ENCODE measurements at places on chromosomes 13 and 19.

- no peak for DNase-seq
Observed at GRCh38 chr13:44819772-44820171, 169.5 kb downstream of the NUFIP1 start.

DNA sequence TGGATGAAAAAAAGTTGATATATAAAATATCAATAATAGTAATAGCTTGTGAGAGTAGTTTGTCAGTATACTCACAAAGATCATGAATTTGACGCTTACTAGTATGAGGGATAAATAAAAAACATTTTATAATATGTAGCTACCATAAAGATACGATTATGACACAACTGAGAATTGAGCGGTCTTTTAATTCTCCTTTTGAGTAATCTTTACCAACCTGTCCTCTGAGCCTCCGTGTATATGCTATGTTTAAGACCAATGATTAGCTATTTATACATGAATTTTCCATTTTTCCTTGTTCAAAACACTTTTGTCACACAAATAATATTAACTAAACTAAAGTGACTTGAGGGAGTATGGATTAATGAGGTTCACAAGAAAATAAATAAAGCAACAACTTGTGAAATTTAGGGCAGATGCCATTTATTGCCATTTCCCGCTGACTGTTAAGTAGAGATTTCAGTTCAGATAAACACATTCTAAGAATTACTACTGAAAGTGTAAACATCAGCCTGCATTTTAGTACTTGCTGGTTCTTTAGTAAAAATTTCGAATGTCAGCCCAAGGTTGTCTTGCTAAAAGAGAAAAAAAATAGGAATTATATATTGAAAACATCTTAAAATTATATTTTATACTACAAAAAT lies 6.2 kb upstream of the IRS2 start:
- no peak for DNase-seq

GRCh38 chr13:76991432-76991795 lies 467 bp upstream of the CLN5 start:
- peak; percentile 55 for DNase-seq

DNA sequence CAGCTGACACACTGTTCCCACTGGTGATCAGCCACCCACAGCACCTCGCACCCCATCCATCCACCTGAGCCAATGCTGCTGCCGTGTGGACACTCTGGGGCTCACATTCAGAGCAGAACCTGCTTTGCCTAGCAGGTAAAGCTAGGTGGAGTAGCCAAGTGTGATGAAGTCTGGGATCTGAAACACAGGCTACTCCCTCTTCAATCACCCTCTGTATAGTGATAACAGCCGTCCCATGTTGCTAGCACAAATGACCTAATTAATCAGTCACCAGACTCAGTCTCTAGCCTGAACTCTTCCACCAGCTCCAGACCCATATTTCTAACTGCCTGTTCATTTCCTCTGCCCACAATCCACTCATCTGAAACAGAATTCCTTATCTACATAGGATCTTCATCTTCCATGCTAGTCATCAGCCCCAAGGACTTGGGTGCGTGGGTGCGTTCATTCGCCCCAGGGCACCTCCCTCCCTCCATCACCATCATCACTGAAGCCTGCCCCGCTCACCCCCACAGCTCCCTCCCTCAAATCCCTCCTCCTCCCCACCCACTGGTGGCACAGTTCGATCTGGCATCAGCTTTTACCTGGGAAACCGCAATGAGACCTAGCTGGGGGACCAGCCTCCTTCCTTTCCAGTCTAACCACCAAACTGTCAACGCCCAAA lies 19.8 kb downstream of the STK24 start:
- no peak for DNase-seq

GRCh38 chr19:51157265-51157664 lies 15.2 kb downstream of the SIGLEC7 start:
- DNase-seq: no peak

- no peak for DNase-seq
Observed at GRCh38 chr19:34669305-34669704, 7.7 kb downstream of the SCGB2B2 start.

DNA sequence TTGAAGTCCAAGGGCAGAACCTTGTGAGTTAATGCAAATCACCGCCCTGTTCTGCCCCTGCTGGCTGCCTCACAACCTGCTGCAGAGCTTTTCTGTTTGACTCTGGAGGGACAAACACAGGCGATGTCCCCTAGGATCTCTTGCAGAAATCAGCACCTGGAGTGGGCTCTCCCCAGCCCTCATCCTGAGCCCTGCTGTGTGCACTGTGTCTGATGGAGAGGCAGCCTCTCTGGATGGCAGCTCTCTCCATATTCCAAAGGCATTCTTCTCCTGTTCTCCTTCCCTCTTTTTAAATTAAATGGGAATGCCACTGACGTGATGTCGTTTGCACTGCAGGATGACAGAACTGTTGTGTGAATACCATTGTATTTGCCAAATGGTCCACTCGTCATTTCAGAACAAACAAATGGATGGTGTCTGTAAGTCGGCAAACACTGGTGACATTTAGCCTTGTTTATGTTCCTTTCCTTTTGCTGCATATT lies 184.1 kb downstream of the ZNF536 start:
- no peak for DNase-seq

GRCh38 chr13:79385694-79386093 lies 20.4 kb downstream of the RBM26 start:
- DNase-seq: no peak

DNA sequence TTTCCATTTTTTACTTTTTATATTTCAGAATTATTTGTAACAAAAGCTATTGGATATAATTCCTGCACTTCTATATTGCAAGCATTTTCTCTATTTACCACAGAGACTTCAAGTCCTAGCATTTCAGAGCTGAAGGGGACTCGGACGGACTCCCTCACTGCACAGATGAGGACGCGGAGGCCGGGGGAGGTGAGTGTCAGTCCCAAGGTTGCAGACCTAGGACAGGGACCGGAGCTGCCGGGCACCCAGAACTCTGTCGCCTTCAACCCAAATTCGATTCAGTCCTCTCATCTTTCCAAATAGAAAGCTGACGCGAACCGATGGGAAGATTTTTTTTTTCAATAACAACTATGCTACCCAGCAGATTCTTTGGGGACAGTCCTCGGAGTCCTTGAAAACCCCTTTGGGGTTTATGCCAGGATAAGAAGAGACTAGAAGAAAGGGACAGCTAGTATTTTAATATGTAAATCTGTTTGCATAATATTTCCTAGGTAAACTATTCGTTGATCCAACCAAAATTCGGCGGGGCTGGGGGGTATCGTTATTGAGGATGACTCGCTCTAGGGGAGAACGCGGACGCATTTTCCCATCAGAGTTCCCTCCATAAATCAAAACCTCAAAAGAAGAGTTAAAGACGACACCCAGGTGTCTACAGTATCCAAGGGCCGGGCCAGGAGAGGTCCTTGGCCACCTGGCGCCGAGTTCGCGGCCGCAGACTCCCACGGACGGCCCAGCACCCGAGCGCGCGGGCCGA lies 803 bp downstream of the FLT3 start:
- no peak for DNase-seq

- no peak for DNase-seq
Observed at GRCh38 chr19:1357531-1358109, 26.1 kb upstream of the NDUFS7 start.

- DNase-seq: no peak
Observed at GRCh38 chr19:1049800-1050199, 9.9 kb downstream of the ABCA7 start.

DNA sequence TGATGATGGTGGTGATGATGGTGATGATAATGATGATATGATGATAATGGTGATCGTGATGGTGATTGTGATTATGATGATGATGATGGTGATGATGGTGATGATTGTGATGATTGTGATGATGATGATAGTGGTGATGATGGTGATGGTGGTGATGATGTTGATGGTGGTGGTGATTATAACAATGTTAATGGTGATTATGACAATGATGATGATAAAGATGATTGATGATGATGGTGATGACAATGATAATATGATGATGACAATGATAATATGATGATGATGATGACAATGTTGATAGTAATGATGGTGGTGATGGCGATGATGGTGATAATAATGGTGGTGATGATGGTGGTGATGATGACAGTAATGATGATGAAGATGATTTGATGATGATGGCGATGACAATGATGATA lies 34.1 kb upstream of the ZNF536 start:
- no peak for DNase-seq

- DNase-seq: peak; percentile 59
Observed at GRCh38 chr13:114049026-114049425, 75.2 kb upstream of the C13orf46 start.

- peak; percentile 82 for DNase-seq
Observed at GRCh38 chr19:33406521-33407139, 33.1 kb downstream of the CEBPG start.

DNA sequence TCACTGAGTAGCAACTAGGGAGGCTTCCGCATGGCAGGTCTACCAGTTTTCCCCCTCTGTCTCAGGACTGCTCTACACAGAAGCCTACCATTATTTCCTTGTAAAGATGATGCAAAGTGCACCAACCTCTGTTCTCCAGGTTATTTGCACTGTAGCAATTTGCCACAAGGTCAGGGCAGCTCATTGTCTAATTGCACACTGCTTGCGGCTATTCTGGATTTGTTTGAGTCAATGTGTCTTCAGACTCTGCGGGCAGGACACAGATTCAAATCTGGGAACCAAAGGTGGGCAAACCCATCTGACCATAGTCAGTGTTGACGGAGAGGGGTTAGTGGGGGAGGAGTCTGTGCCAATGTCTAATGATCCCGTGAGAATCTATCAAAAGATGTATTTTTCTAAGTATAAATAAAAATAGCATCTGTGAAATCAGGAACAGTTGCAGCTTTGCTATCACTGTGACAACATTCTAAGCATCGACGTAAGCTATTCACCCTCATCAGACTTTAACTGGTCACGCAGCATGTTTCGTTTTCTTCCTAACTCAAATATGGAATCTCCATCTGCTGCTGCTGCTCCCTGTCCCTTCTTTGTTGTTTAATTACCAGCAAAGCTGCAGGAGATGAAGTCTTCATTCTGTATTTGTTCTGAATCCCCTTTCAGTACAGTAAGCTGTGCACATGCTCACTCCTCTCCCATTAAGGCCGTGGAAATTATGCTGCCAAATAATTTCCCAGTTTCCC lies 26.4 kb downstream of the CYSLTR2 start:
- no peak for DNase-seq

DNA sequence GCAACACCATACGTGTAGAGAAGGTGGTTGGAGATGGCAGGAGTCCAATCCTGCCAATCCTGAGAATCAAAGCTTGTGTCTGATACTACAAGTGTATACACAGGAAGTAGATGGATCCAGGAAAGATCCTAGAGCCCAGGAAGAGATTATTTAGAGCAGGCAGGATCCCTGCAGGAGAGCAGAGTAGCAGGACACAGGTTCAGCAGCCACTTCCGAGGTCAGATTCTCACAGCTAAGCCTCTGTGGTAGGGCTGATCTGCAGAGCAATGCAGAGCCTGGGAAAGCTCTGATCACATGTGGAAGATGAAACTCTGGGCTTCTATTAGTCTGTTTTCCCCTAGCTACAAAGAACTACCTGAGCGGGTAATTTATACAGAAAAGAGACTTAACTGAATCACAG lies 28.5 kb upstream of the ZNF331 start:
- no peak for DNase-seq

GRCh38 chr19:20444202-20444885 lies 121.2 kb downstream of the ZNF737 start:
- DNase-seq: no peak

DNA sequence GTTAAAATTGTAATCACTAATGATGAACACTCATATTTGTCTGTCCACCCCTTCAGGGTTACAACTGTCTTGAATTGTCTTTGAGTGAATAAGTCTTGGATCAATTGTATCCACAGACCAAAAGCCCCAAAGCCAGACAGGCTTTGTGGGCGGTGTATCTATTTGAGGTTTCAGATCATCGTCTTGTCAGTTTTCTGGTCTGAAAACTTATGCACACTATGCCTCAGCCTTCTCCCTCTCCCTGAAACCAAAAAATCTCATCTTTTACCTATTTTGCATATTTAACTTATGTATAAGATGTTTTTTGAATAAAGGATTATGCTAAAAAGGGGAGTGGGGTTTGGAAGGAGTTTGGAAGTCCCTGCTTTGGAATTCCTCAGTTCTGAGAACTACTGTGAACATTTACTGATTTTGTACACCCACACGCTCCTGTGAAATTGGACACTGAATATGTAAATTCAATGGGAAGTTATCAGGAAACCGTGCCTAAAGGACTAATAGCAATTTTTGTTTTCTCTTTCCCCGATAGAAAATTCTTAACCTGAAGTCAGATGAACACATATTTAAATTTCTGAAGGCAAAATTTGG lies 52.1 kb downstream of the DPY19L3 start:
- DNase-seq: no peak

GRCh38 chr13:41398494-41399170 lies 58.7 kb upstream of the RGCC start:
- no peak for DNase-seq

- no peak for DNase-seq
Observed at GRCh38 chr13:107348925-107349324, 781.0 kb upstream of the ARGLU1 start.

DNA sequence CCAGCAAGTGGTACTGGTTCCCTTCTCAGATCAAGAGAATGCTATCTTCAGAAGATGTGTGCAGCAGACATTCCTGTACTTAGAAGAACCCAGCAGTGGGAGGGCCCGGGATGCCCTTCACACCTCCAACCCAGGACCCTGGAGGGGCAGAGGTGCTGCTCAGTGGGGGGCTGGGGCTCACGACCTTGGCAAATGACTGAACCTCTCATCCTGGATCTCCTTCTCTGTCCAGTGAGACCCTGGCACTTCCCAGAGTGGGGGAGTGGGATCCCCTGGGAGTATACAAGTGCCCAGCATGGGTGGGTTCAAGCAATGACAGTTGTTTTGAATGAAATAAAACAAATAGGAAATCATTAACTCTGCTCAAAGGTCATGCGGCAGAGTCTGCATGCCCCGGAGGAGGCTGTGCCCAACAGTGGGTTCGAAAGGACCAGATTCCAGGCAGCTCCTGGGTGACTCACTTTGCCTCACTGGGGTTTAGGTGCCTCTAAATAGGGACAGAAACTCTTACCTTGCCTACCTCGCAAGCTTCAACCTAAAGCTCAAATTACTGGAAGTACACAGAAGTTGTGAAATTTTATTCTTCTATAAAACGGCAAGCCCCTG lies 26.9 kb downstream of the GGACT start:
- no peak for DNase-seq

GRCh38 chr13:75417012-75417384 lies 65.0 kb downstream of the TBC1D4 start:
- DNase-seq: no peak

GRCh38 chr19:53600217-53600616 lies 31.6 kb upstream of the DPRX start:
- DNase-seq: no peak

Data from stimulated activated CD4-positive, alpha-beta T cell treated with anti-CD3 and anti-CD28 coated beads, Interleukin-12 subunit alpha, Interleukin-12 subunit beta, amount 100 ng/mL, for 48 hours (primary cell).